B cell (primary cell): ENCODE measurements at places on chromosomes 16 and 17.

GRCh38 chr16:24114876-24115275, 141.3 kb upstream of the CACNG3 start:
- no peak overlapping the region for H3K27ac ChIP-seq
- no peak overlapping the region for H3K4me3 ChIP-seq
- no peak for DNase-seq
- H3K36me3 ChIP-seq = peaks cover 3% of the 10 kb centered on the region
- no peaks in the 10 kb centered on the region for H3K4me1 ChIP-seq

DNA sequence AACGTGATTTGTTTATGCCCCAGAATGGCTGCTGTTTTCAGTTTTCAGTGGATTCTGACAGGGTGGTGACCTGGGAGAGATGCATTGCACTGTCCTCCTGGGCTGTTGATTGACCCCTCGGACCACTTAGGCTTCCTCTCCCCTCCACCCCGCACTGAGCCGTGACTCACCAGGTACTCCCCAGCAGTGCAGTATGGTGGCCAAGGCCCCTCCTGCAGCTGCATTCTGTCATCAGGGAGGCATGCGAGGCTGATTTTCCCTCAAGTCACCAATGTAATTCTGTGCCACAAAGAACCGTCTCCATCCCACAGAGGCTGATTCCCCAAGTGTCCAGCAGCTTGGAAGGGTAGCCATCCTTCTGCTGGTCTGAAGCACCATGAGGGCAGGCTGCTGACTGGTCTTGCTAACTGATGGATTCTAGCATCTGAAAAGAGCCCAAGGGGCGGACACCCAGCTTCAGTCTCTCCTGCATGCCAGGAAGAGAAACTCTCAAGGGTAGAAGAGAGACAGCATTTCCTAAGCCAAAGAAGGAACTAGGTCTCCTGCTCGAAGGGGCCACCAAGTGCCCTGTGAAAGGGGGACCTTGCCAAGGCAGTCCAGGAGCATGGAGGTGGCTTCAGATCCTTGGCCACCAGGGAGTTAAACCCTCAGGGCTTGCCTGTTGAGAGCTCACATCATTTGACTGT, 148.1 kb downstream of the SOCS1 start:
- peaks cover 18% of the 10 kb centered on the region for H3K4me1 ChIP-seq
- DNase-seq = no peak
- no peak overlapping the region for H3K4me3 ChIP-seq
- no peak overlapping the region for H3K27ac ChIP-seq

GRCh38 chr17:50177476-50177875, 11.7 kb downstream of the SGCA start:
- H3K4me3 ChIP-seq = no peak overlapping the region
- DNase-seq = no peak
- no peaks in the 10 kb centered on the region for H3K27me3 ChIP-seq
- no peaks in the 10 kb centered on the region for H3K36me3 ChIP-seq

DNA sequence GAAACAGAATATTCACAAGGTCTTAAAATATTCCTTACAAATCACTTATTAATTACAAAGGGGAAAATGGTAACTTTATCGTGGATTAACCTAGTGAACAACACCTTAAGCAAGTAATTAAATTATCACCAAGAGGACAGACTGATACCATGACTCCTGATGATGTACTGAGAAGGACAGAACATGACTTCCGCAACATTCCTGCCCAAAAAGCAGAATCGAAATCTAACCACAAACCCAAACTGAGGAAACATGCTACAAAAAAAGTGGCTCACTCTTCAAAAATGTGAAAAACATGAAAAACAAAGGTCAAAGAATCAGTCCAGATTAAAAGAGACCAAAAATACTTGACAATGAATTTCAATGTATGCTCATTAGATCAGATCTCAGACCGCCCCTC, 151.5 kb downstream of the AATF start:
- H3K27ac ChIP-seq = no peak overlapping the region
- no peak overlapping the region for H3K4me3 ChIP-seq

- H3K27me3 ChIP-seq = no peaks in the 10 kb centered on the region
- H3K27ac ChIP-seq = no peak overlapping the region
- no peak for DNase-seq
- no peaks in the 10 kb centered on the region for H3K4me1 ChIP-seq
Observed at GRCh38 chr16:12170103-12171040, 193.8 kb downstream of the SNX29 start.

- peak overlapping the region; percentile 40 for H3K4me3 ChIP-seq
- H3K36me3 ChIP-seq = peaks cover 2% of the 10 kb centered on the region
- H3K27me3 ChIP-seq = peaks cover 63% of the 10 kb centered on the region
- H3K4me1 ChIP-seq = peaks cover 41% of the 10 kb centered on the region
Observed at GRCh38 chr17:42670789-42671657, 5.8 kb downstream of the PLEKHH3 start.

DNA sequence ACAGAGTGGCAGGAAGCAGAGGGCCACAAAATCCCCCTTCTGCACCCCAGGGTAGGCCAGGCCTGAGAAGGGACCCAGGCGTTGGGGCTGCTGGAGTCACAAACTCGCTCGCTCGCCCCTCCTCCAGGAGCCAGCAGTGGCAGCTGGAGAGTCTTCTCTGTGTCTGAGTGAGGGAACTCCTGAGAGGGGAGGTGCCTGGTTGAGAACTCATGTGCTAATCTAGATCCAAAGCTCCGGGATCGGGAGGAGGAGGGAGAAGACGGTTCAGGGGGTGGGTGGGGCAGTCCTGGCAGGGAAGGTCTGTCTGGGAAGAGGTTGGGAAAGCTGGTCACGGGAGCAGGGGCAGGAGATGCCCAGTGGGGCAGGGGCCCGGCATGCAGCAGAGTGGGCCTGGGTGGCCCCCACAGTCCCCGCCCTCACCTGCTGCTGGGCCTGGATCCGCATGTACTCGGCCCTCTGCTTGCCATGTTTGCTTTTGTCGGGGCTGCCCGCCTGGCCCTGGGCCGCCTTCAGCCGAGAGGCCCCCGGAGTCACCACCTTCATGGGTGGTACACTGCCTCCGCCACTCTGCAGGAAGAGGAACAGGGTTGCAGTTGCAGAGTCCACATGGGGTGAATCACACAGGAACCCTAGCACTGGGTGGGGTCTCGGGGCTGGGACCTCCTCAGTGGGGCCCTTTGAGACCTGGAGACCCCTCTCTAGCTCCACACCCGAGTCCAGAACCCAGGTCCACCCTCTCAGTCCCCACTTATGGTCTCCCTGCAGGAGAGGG, 62.2 kb downstream of the SRCIN1 start:
- DNase-seq = no peak
- H3K27me3 ChIP-seq = peaks cover 8% of the 10 kb centered on the region
- H3K4me1 ChIP-seq = no peaks in the 10 kb centered on the region
- no peaks in the 10 kb centered on the region for H3K36me3 ChIP-seq

- H3K27ac ChIP-seq = no peak overlapping the region
- no peaks in the 10 kb centered on the region for H3K36me3 ChIP-seq
- DNase-seq = no peak
- H3K27me3 ChIP-seq = no peaks in the 10 kb centered on the region
- no peaks in the 10 kb centered on the region for H3K4me1 ChIP-seq
Observed at GRCh38 chr17:10094797-10095196, 103.6 kb downstream of the GAS7 start.

- no peak overlapping the region for H3K4me3 ChIP-seq
- H3K4me1 ChIP-seq = no peaks in the 10 kb centered on the region
- no peak overlapping the region for H3K27ac ChIP-seq
- no peaks in the 10 kb centered on the region for H3K36me3 ChIP-seq
- DNase-seq = peak; percentile 39
Observed at GRCh38 chr16:6643080-6643686, 689.5 kb upstream of the RBFOX1 start.

- peak within 1 kb of the TSS; percentile 70 for H3K27ac ChIP-seq
- peaks cover 2% of the 10 kb centered on the region for H3K36me3 ChIP-seq
- H3K4me1 ChIP-seq = peaks cover 39% of the 10 kb centered on the region
- H3K4me3 ChIP-seq = peak within 1 kb of the TSS; percentile 21
- H3K27me3 ChIP-seq = no peaks in the 10 kb centered on the region
Observed at GRCh38 chr16:31354394-31355291, at the start of gene ITGAX. Gene ITGAX (plus strand): TSS chr16:31355176. CDS start chr16:31355255, 79 bp downstream.

- H3K4me1 ChIP-seq = peaks cover 15% of the 10 kb centered on the region
- H3K4me3 ChIP-seq = no peak overlapping the region
- H3K27me3 ChIP-seq = no peaks in the 10 kb centered on the region
- no peak overlapping the region for H3K27ac ChIP-seq
- H3K36me3 ChIP-seq = no peaks in the 10 kb centered on the region
Observed at GRCh38 chr17:9258115-9259015, 237.1 kb downstream of the NTN1 start.

GRCh38 chr16:57807968-57808528, 5.8 kb upstream of the KIFC3 start:
- no peak overlapping the region for H3K27ac ChIP-seq
- no peaks in the 10 kb centered on the region for H3K36me3 ChIP-seq
- no peak overlapping the region for H3K4me3 ChIP-seq
- H3K4me1 ChIP-seq = peaks cover 8% of the 10 kb centered on the region

DNA sequence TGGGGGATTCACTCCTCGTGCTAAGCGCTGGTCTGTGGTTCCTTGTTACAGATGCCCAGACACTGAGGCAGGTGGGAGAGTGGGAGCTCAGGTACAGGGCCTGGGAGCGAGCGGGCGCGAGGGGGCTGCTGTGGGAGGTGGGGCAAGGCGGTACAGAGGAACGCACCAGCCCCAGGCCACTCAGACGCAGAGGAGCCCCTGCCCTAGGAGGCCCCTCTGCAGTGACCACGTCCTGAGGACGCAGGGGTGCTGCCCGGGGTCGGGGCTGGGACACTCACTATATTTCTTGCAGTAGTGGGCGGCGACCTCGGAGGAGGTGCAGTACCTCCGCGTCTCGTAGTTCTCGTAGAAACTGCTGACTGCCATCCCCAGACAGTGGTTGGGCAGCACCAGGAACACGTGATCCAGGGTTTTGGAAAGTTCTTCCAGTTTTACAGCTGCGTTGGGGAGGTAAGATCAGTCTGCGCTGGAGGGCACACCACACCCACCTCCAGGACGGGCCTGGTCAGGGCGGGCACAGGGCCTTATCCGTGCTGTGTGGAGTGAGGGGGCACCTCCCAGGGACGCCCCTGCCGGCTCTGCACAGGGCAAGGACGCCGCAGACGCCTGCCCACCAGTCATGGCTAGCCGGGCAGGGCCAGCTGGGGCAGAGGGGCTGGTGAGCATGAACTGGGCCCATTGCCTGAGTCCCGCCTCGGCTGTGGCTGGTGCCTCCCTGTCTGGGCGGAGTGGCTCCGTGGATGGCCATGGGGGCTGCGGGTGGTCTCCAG, 16.3 kb upstream of the RNPS1 start:
- H3K4me3 ChIP-seq = no peak overlapping the region
- H3K36me3 ChIP-seq = no peaks in the 10 kb centered on the region
- DNase-seq = no peak
- H3K27me3 ChIP-seq = no peaks in the 10 kb centered on the region
- no peak overlapping the region for H3K27ac ChIP-seq
- no peaks in the 10 kb centered on the region for H3K4me1 ChIP-seq

DNA sequence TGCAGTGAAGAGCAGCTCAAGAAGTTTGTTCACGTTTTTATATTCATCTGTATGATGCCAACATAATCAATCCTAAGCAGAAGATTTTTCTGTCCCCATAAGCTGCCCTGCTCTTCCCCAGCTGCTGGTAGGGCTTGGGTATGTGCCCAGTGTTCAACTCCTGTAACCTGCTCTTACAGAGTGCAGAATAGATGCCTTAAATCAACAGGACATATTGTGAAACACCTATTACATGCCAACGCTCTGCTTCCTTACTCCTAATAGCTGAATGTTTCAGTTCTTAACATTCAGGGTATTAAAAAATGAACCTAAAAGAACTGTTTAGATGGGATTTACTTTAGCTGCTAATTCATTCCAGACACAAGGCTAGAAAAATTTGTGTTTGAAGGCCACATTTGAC, 190.9 kb downstream of the HS3ST3A1 start:
- no peaks in the 10 kb centered on the region for H3K4me1 ChIP-seq
- no peak overlapping the region for H3K4me3 ChIP-seq
- H3K36me3 ChIP-seq = no peaks in the 10 kb centered on the region
- H3K27ac ChIP-seq = no peak overlapping the region
- DNase-seq = no peak
- H3K27me3 ChIP-seq = no peaks in the 10 kb centered on the region

DNA sequence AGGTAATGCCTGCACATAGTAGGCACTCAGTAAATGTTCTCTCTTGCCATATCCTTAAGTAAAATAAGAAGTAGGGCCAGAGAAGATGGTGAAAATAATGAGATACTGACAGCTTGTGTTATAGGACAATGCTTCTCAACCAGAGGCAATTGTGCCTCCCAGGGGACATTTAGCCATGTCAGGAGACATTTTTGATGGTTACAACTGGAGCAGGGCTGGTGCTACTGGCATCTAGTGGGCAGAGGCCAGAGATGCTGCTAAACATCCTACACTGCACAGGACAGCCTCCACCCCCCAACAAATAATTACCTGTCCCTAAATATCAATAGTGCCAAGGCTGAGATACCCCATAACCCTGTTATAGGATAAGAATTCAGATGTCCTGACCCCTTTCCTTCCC, 1.7 kb downstream of the RAD51D start:
- DNase-seq = peak; percentile 34
- H3K4me3 ChIP-seq = no peak overlapping the region
- H3K36me3 ChIP-seq = no peaks in the 10 kb centered on the region

- DNase-seq = no peak
- no peak overlapping the region for H3K27ac ChIP-seq
- no peaks in the 10 kb centered on the region for H3K4me1 ChIP-seq
- H3K36me3 ChIP-seq = no peaks in the 10 kb centered on the region
- no peaks in the 10 kb centered on the region for H3K27me3 ChIP-seq
Observed at GRCh38 chr16:62969711-62970318, 933.6 kb upstream of the CDH8 start.

DNA sequence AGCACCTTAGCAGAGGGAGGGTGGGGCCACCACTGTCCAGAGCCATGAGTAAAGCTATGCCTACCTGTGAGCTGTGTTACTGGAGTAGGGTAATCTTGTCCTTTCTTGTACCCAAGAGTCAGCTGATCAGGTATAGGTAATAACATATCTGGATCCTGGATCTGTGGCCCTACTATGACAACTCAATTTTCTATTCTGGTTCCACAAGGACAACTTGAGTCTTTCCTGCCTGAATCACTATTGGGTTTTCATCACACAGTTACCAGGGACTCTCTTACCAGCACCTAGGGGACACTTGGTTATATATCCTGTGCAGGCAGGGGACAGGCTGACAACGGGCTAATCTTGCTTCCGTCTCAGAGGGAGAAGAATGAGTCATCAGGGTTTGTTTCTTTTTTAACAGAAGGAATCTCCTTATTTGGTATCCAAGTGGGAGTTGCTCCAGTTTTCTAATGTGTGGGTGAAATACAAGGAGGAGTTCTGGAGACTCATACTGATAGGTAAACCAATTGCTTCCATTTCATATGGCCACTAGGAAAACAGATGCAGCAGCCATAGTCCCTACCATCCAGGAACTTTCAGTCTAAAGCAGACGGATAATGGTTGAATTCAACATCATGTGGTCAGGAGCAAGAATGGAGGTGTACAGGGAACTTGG, 6.8 kb downstream of the ZNF267 start:
- peaks cover 45% of the 10 kb centered on the region for H3K4me1 ChIP-seq
- H3K4me3 ChIP-seq = no peak overlapping the region
- no peaks in the 10 kb centered on the region for H3K27me3 ChIP-seq

DNA sequence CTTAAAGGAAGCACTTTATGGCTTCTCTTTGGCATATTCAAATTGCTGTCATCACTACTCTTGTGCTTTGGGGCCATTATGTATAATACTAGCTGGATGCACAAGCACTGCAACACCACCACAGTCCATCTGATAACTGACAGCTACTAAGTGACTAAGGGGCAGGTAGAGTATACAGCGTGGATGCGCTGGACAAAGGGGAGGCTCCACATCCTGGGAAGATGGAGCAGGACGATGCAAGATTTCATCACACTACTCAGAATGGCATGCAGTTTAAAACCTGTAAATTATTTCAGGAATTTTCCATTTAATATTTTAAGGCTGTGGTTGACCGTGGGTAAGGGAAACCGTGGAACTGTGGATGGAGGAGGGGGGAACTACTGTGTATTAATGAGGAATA, 25.0 kb downstream of the MPRIP start:
- H3K27ac ChIP-seq = no peak overlapping the region
- peaks cover 25% of the 10 kb centered on the region for H3K36me3 ChIP-seq
- no peaks in the 10 kb centered on the region for H3K27me3 ChIP-seq
- H3K4me1 ChIP-seq = peaks cover 21% of the 10 kb centered on the region
- DNase-seq = no peak
